Effector CD8-positive, alpha-beta T cell (primary cell): ENCODE measurements at places on chromosomes 16 and 17.

DNA sequence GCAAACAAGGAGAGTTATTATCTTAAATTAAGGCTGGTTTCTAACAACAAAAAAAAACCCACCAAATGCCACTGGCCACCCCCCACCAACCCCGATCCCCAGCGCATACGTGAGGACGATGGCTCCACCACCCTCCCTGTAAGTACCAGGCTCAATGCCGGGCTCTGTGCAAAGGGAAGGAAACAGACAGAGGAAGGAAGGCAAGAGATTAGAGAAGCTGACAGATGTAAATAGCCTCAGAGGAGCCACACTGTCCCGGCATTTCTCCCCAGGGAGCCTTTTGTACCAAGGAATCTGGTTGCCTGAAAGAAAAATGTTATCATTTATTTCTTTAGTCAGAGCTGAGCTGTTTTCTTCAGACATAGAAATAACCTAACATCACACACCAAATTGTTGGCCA, 13.1 kb downstream of the SOST start:
- DNase-seq, result no peak

DNA sequence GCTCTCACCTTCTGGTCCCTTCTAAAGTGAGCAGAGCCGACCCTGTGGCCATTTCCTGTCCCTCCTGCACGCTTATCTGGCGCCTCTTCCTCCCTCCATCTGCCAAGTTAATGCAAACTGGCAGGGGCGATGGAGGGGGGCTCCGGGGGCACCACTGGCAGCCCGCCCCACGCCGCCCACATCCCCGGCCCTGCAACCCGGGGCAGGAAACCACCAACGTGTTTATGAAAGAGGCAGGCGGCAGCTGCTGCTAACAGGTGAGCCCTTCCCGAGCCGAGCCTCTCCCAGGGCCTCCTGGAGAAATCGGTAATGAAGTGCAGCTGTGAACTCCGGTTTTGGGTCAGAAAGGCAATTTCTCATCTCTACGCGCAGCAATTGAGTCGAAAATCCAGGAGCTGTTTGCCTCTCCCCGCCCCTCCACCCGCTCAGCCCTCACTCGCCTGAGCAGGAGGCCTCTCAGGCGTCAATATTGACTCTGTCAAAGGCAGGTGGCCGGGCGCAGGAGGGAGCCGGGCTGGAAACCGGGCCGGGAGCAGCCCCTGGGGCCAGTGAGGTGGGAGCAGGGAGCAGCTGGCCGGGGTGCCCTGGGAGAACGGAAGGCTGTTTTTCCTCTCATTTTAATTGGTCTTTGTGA, 164.4 kb upstream of the GSE1 start:
- DNase-seq, result peak; percentile 27

GRCh38 chr17:50680126-50680525, 27.6 kb downstream of the ANKRD40 start:
- no peak for DNase-seq

DNA sequence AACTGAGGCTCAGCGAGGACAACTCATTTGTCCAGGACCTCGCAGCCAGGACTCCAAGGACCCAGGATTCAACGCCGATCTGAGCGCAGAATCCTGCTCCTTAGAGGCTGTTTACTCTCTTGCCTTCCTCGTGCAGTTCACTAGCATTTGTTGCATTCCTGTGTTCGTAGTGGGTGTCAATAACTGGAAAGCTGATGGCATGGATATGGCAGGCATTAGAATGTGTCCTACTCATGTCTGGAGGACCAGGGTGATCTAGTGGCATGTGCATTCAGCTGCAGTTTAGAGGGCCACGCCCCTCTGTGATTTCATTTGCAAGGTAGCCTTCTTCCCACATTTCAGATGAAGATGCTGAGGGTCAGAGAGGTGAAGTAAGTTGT, 510 bp downstream of the CRISPLD2 start:
- no peak for DNase-seq

- no peak for DNase-seq
These were observed 1799.0 kb downstream of the TP53TG3F start for GRCh38 chr16:35258381-35258780.

DNA sequence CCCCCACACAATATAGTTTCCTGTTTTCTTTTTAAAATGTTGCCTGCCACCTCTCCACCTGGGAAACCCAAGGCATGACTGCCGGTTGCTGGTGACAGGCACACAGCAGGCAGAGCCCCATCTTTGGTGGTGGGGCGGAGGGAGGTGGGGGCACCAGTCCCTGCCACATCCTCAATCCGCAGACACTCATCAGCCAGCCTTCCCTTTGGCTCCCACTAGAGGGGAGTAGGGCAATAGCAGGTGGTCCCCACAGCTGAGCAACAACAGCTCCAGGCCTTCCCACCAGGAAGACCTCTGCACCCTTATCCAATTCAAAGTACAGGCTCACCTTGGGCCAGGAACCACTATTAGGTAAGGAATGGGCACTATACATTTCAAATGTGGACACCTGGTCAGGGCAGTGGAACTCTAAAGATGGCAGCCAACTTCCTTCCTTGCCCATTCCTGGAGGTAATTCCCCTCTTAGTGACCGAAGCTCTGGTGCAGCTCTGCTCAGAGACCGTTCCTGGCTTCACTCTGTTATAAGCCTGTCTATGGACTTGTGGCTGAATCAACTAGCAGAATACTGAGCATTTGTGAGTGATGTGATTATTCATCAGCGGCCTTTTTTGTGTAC, 13.9 kb downstream of the RECQL5 start:
- peak; percentile 9 for DNase-seq
